ENCODE measurements at places on chromosomes 13 and 19.

DNA sequence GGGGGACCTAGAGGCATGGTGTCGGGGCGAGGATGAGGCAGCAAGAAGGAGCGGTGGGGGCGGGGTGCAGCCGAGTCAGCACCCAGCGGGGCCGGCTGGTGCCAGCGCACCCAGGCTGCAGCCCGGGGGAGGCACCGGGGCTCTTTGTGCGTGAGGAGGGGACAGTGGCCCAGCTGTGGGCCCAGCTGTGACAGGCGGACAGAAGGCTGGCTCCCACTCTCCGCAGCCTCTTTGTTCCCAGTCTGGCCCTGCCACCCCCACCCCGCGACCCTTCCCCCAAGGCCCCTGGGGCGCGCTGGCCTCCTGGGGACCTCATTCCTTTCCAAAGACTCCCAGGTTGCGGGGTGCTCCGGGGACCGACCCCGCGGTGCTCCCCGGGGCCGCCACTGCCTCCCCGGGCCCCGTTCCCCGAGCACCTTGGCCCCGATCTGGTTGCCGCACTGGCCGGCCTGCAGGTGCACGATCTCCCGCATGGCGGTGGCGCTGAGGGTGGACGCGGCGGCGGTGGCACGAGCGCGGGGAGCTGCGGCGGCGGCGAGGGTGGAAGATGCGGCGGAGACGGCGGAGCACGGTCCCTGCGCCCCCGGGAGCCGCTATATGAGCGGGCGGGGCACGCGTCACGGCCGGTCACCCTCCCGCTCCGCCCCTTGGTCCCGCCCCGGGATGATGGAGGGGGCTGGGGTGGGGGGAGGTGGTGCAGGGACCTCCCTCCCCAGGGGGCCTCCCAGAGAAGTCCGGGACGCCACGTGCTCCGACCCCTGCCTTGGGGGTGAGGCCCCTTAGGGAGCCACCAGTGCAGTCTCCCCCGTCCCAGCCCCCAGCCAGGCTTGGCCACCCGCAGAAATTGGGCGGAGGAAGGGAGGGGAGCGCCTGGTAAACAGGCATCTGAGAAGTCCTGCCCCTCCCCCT is at the start of gene TUBB4A:
Gene TUBB4A (minus strand): TSS at position 570 of the 909 bp plus-strand sequence. CDS start 97 bp downstream, at position 473.
- DNase-seq = peak; percentile 55

DNA sequence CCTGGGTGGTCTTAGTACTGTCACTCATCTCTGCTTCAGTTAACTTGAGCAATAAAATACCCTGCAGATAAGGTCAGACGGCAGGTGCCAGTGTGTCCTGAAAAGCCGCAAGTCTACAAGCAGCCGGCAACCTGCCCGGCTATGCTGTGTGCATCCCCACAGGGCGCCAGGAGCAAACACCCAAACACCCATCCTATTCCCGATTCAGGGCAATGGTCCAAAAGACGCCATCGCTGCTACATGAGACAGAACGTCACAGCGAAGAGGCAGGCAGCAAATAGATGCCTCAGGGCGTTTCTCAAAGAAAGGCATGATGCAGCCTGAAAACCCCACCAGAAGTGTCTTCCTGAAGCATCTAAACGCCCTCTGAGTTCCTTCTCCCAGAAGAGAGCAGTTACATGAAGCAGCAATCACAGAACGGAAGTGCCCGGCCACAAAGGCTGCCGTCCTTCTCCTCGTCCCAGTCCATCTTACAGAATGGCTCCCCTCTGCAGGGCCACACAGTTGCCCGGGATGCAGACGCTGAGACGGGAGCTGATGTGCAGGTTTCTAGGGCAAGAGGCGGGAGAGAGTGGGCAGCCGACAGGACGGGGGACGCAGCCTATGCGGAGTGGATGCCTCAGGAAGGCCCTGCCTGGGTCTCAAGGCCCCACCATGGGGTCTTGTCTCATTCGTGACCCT is 35.1 kb downstream of the RASA3 start:
- no peak for DNase-seq

GRCh38 chr13:65540175-65540574 is 1690.0 kb downstream of the PCDH9 start:
- DNase-seq = no peak

GRCh38 chr19:49953416-49953815 is 7.6 kb downstream of the SIGLEC11 start:
- DNase-seq = no peak

GRCh38 chr13:88701551-88701950 is 1030.4 kb downstream of the SLITRK5 start:
- no peak for DNase-seq

GRCh38 chr13:86920961-86921360 is 750.2 kb upstream of the SLITRK5 start:
- DNase-seq = no peak

- no peak for DNase-seq
These were observed 118.0 kb upstream of the POSTN start for GRCh38 chr13:37716420-37717195.

GRCh38 chr13:45496942-45497341 is 32.2 kb downstream of the COG3 start:
- DNase-seq = no peak

GRCh38 chr19:10773969-10774368 is 56.1 kb downstream of the DNM2 start:
- DNase-seq = no peak

- no peak for DNase-seq
These were observed 690.9 kb downstream of the SLITRK6 start for GRCh38 chr13:85108356-85108755.

DNA sequence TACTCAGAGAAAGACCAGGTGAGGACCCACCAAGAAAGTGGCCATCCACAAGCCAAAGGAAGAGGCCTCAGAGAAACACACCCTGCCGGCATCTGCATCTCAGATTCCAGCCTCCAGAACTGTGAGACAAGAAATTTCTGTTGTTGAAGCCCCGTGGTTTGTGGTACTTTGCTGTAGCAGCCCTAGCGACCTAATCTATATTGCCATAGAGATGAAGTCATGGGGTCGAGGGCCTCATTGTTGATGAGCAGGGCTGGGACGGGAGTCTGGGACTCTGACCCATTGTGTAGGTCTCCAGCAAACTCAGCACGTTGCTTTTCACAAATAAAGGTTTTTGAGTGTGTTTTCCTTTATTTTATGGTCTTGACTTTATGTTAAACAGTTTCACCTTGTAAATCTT is 174.9 kb downstream of the TNFSF13B start:
- DNase-seq = no peak

DNA sequence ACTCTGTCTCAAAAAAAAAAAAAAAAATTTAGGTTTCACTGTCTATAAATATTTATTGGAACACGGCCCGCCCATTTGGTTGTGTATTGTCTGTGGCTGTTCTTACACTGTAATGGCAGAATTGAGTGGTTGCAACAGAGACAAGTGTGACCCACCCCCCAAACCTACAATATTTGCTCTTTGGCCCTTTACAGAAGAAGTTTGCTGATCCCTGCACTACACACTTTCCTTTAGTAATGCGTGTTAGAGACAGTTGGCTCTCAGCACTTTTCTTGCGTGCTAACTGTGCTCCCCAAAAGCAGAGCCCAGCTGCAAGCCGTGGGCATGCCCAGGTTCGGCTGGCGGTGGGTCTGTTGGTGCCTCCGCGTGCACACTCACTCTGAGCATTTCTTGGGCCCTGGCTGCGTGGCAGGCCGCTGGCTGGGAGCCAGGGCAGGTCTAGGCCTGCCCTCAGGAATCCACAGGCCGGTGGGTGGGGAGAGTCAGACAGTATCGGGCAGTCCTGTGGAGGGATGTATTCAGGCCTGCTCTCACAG is 72.6 kb downstream of the SIPA1L3 start:
- DNase-seq = no peak

DNA sequence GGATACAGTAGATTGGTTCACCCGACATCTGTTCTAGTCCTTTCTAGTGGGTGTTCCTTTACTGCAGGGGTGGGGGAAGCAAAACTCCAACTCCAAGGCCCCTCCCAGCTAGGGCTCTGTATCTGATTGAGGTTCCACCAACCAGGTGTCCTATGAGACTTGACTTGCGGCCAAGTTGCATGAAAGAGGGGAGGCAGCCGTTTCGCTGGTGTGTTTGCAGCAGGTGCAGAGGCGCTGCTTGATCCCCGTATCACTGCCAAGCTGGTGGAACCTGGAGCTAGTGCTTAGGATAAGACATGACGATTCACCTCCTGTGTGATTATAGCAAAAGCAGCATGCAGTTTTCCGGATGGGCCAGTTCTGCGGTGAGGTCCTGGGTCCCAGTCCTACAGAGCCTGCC is 338.2 kb downstream of the UQCRFS1 start:
- no peak for DNase-seq

DNA sequence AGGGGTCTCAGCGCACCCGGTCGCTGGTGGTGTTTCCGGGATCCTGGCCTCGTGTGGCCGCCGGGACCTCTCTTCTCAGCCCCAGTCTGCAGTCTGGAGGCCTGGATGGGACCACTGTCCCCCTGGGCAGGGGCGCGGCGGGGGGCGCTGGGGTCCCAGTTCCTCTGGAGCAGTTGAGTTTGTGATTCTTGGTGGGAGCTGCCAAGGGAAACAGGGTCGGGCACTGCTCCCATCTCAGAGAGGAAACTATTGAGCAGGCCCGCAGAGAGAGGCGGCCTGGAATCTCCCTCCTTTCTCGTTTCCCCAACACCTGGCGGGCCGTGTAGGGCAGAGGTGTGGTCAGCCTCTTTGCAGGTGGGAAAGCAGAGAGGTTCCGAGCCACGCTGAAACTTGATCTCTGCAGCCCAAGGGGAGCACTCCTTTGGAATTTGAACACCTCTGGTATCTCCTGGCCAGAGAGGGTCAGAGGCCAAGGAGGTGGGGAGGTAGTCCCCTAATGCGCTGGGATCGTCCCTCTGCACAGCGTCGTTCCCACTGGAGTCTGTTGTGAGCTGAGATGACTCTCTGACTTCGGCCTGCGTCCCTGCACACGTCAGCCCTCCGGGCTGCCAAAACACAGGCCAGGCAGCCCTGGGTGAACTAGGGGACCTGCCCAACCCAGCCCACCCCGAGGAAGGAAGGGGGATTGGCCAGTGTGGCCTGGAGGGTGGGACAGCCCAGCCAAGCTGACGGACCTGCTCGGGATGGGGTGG is 741 bp downstream of the PLEKHF1 start:
- no peak for DNase-seq

GRCh38 chr13:39451301-39451700 is 151.7 kb downstream of the LHFPL6 start:
- DNase-seq = no peak

DNA sequence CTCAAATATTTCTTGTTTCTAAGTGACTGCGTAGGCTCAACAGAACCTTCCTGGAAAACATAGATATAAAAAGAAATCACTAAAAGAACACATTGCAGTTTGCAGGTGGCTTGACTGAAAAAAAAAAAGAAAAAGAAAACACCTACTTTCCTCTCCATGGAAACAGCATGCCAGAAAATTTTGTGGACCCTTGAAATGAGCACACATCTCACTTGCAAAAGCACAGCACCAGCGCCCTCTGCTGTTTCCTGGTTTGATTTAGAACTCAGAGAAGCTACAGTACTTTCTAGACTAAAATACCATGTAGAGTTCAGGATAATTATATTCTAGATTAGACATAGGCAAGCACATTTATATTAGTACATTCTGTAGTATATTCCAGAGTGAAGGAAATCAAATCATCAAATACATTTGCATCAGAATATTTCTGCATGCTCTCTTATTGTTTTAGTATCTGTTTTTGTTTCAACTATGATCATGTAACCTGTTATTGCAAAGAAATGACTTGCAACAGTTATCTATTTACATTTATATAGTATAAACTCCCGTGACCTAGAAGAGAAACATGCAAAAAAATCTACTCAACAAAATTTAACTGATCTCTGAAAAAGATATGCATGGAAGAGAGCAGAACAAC is 22.3 kb upstream of the XPO4 start:
- DNase-seq = peak; percentile 69

DNA sequence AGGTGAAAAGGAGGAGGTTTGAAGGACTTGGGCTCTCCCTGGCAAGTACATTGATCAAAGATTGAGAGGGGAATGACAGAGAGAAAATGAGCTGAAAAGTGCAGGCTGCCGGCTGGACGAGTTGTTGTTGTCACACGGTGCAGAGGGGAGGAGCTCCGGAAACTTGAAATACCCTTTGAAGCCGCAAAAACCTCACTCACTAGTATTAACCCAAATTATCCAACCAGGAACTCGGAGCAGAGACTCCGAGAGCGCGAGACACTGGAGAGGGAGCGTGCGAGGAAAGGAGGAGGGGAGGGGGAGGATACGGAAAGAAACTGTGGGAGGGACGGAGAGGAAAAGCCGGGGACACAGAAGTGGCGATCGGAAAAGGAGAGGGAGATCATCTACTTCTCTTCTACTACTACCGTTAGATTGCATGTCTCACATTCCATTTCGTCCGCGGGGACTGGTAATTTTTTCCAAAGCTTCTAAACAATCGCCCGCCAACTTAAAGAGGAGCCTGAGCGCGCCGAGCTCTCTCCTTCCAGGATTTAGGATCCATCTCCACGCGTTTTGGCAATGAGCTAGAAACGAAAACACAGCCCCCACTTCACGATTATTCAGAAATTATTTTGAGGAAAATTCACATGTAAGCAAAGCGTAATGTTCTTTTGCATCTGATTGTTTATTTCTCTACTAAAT is at the start of gene DACH1:
Gene DACH1 (minus strand): TSS at position 74 of the 684 bp plus-strand sequence.
- DNase-seq = peak; percentile 4

DNA sequence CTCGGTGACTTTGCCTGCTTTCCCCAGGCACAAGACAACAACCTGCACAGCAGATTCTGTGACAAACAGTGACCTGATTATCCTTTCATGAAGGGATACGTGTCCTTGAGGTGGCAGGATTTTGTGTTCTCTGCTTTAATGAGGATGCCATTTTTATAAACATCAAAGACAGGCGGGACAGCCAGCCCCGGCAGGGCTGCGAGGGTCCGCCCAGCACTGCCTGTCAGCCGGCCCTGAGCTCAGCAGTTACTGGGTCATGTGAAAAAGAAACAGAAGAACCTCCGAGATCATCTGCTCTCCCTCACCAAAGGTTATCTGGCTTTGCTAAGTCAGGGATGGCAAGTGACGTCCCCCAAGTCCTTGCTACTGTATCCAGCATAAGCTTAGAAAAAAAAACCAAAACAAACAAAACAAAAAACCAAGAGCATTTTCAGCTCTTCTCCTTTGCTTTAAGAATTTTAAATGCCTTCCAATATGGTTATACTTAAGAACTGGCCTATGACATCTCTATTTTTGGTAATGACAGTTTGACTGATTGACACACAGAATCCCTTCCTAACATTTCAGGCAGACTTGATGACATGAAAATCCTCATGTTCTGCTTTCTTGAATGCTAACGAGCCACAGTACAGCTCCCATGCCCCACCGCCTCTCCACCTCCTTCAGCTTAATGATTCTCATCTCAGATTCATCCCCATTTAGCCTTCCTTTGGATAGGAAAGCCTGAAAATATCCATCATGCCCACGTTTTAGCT is 666.6 kb upstream of the ARGLU1 start:
- no peak for DNase-seq

GRCh38 chr19:13621413-13621812 is 115.1 kb upstream of the CACNA1A start:
- DNase-seq = peak; percentile 38

- peak; percentile 76 for DNase-seq
These were observed 7.5 kb upstream of the LIN7B start for GRCh38 chr19:49106648-49107135.
